Stimulated activated CD4-positive, alpha-beta T cell treated with anti-CD3 and anti-CD28 coated beads, Interleukin-2, amount 100 ng/mL, for 4 hours (primary cell): ENCODE measurements at places on chromosomes 12 and 14.

GRCh38 chr12:26268841-26269561 is 73.6 kb downstream of the SSPN start:
- DNase-seq: no peak

GRCh38 chr12:65836419-65837197 is 12.3 kb downstream of the HMGA2 start:
- no peak for DNase-seq

GRCh38 chr12:118727196-118727978 is 254.0 kb upstream of the SRRM4 start:
- no peak for DNase-seq

- DNase-seq: no peak
These were observed 85.3 kb downstream of the B4GALNT3 start for GRCh38 chr12:544941-545635.

DNA sequence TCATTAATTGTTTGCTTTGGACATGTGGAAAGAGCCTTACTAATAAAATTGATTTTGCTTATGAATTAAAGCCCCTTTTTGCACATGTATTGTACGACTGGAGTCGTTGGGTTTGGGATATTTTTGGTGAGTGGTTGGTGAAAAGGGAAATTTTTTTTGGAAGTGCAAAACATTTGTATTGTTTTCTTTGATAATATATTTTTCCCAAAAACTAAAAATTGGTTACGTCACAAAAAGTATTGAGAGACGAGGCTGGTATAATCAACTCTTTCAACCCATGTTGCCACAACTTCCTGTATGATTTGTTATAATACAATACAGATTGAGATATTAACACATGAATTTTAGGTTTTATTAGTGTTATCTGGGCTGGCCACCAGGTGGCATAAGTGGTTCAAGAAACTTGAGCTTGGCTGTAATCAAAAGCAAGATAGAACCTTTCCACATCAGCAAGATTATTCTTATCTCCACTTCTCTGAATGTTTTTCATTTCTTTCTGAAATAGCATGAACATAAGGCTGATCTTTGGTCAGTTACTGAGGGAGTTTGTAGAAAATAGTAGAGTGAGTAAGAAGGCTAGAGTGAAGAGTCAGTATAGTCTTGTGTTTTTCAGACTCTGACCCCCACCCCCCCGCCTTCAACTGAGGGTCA is 8.7 kb downstream of the NGDN start:
- peak; percentile 57 for DNase-seq

DNA sequence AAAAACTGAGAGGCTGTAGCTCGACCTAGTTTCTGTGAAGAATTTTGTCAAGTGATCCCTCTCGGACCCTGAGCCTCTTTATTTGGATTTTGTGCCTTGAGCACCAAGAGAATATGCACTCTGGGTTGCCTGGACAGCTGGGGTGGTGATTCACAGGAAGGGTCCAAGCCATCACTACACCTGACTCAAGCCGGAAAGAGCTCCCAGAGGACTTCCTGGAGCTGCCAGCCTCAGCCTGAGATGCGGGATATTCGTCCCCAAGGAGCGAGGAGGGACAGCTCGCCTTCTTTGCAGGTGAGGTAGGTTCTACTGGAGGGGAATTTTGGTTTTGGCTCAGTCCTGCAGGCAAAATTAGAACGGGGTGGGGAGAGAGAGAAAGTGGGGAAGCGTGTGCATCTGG is 94.3 kb downstream of the GALNT8 start:
- no peak for DNase-seq
